A673 (cell line): ENCODE measurements at places on chromosomes 2 and 18. TPM values are rescaled to one million over a fixed set of nuclear protein-coding genes. Genes with fewer than 3 reads are reported as not detected.

SETBP1 gene
- 14.0 and 16.2 TPM in 2 replicates for total RNA-seq

C2orf78 gene
- not detected in 2 replicates for total RNA-seq

PROC gene
- total RNA-seq: 0.37 TPM in 1 of 2 replicates, not detected in the other

DNA sequence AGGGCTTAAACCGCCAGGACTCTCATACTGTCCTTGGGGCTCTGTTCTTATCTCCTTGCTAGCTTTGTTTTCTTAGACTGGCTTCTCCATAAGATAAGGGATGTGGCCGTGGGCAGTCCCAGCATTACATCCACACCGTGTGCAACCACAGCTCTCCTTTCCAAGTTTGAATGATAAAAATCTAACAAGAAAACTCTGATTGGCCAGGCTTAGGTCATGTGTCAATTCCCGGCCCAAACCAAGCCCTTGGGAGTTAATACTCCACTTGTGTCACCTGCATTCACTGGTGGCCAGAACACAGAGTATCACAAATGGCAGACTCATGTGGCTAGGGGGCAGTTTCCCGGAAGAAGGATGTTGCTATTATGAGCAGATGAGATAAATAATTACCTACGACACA lies 43.2 kb upstream of the KDM3A start:
- no peak for DNase-seq
- no peaks in the 10 kb centered on the region for H3K36me3 ChIP-seq
- no peaks in the 10 kb centered on the region for H3K27me3 ChIP-seq
- peaks cover 10% of the 10 kb centered on the region for H3K4me1 ChIP-seq
- H3K27ac ChIP-seq: no peak overlapping the region

- no peaks in the 10 kb centered on the region for H3K27me3 ChIP-seq
- no peak overlapping the region for H3K4me3 ChIP-seq
- H3K27ac ChIP-seq: peak overlapping the region; percentile 45
Observed at GRCh38 chr2:220663065-220663464, 909.0 kb downstream of the EPHA4 start.

GRCh38 chr2:119429225-119429981 lies 2.3 kb upstream of the TMEM37 start:
- no peaks in the 10 kb centered on the region for H3K27me3 ChIP-seq
- no peak overlapping the region for H3K4me3 ChIP-seq
- peak; percentile 72 for DNase-seq
- no peaks in the 10 kb centered on the region for H3K36me3 ChIP-seq
- H3K4me1 ChIP-seq: peaks cover 46% of the 10 kb centered on the region

DNA sequence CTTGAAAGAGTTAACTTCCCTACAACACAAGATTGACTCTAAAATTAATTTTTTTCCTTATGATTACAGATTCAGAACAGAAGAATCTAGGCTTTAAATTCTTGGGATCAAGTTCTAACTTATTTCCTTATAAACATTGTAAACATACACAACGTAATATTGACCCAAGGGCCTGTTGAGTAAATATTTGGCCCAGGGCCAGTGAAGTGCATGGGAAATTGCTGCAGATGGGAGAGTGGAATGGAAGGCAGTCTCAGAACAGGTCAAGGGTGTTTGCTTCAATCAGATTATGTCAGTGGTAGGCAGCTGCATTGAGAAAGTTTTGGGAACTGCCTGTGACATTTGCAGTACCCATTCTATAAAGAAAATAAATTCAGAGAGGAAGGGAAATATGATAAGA lies 137.6 kb downstream of the MYO1B start:
- DNase-seq: no peak
- H3K27me3 ChIP-seq: no peaks in the 10 kb centered on the region
- no peak overlapping the region for H3K27ac ChIP-seq
- no peak overlapping the region for H3K4me3 ChIP-seq

- H3K4me3 ChIP-seq: no peak overlapping the region
- H3K4me1 ChIP-seq: no peaks in the 10 kb centered on the region
- DNase-seq: no peak
- no peaks in the 10 kb centered on the region for H3K27me3 ChIP-seq
- no peaks in the 10 kb centered on the region for H3K36me3 ChIP-seq
Observed at GRCh38 chr2:29059624-29060023, 14.7 kb downstream of the PCARE start.

DNA sequence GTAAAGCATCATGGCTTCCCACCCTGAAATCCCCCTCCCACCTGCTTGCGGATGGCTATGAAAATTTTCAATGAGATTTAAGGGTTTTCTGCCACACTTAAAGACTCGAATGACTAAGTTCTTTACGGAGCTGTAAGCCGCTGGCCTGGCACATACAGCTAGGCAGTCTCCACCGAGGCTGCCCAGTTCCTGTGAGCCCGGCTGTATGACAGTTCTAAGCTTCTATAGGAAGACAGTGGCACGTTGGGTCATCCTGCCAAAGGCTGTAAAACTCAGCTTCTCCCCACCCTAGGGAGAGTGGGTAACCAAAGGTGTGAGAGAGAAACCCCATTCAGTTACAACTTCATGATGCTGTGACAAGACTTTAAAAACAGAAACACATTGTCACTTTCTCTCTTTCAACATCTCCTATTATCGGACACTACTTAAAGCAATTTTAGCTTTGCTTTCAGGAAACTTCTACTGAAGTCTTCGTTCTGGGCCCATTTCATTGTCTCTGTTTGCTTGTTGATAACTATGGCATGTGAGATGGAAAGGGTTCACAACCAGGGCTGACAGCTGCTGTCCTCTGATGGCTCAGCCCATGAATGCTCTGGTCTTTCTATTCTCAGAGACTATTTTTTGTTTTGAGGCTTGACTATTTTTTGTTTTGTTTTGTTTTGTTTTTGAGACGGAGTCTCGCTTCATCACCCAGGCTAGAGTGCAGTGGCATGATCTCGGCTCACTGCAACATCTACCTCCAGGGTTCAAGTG lies 7.1 kb downstream of the CASP8 start:
- no peaks in the 10 kb centered on the region for H3K27me3 ChIP-seq
- H3K4me3 ChIP-seq: no peak overlapping the region
- no peaks in the 10 kb centered on the region for H3K36me3 ChIP-seq

DNA sequence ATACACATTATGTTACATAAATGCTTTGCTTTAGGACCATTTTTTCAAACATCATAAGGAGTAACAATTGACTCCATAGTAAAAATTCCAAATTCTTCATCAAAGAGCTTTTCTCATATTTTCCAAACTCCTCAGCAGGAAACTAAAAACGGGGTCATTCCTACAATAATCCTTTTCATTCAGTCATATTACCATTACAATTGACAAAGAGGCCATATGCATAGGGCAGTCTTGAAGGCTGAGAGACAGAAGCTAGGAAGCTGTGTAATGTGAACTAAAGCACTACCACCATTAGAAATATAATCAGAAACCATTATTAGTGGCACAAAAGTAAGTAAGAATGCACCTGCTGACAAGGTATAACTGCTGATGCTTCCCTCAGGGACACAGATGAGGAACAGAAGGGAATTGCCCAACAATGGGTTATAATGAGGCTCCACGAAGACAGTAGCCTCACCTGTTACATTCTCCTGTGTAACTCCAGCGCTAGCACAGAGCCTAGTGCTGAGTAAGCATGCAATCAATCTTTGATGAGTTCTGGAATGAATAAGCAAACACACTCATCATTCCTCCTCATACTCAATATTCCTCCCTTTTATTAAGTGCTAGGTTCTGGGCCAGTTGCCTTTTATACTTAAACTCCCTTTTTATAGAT lies 942.3 kb downstream of the CPS1 start:
- H3K4me3 ChIP-seq: no peak overlapping the region
- no peaks in the 10 kb centered on the region for H3K36me3 ChIP-seq
- H3K27me3 ChIP-seq: no peaks in the 10 kb centered on the region
- no peak for DNase-seq
- no peak overlapping the region for H3K27ac ChIP-seq
- H3K4me1 ChIP-seq: no peaks in the 10 kb centered on the region

DNA sequence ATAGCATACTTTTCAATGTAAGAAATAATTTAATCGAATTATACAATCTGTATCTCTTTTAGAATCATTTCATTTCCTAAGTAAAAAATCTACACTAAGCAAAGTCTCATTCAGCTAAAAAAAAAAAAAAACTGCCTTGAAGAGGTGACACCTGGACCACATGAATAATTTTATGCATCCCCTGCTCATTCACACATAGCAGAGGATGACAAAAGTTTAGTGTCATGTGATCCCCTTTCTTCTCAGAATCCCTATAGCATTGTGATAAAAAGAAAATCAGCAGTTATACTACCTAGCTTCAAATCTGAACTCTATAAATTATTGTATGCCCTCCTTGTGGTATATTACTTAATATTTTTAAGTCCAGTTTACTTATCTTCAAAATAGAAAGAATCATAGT lies 603.8 kb downstream of the ERBB4 start:
- no peak for DNase-seq
- no peak overlapping the region for H3K4me3 ChIP-seq
- H3K27me3 ChIP-seq: no peaks in the 10 kb centered on the region
- no peaks in the 10 kb centered on the region for H3K36me3 ChIP-seq
- H3K4me1 ChIP-seq: peaks cover 21% of the 10 kb centered on the region
- H3K27ac ChIP-seq: no peak overlapping the region

- H3K27ac ChIP-seq: no peak overlapping the region
- H3K36me3 ChIP-seq: no peaks in the 10 kb centered on the region
- DNase-seq: no peak
- no peaks in the 10 kb centered on the region for H3K27me3 ChIP-seq
- no peak overlapping the region for H3K4me3 ChIP-seq
- no peaks in the 10 kb centered on the region for H3K4me1 ChIP-seq
Observed at GRCh38 chr2:110153416-110153815, 37.8 kb upstream of the MALL start.

SFTPB gene
- total RNA-seq: not detected in 2 replicates

DNA sequence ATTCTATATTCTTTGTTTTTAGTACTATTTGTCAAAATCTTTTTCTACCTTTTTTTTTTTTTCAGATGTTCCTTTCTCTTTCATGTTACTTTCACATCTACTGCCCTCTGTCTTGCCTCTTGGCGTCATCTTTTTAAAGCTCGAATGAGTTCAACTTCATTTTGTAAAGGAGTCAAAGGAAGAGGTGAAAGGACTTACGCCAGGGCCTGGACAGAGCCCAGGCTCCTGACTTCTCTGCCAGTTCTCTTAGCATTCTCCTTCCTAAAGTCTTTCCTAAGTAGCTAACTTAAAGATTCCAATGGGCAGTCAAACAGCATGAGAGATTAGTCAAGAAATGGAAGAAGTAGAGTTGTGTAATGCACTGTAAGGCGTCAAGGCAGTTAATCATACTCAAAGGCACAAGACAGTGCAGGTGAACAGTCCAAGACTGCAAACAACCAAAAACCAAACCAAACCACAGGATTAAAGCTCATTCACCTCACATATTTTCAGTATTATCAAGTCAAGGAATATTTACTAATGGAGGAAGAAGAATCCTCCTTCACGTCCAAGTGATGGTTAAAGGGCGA lies 301.7 kb downstream of the TCF4 start:
- H3K36me3 ChIP-seq: no peaks in the 10 kb centered on the region
- no peak for DNase-seq
- no peak overlapping the region for H3K4me3 ChIP-seq
- peaks cover 33% of the 10 kb centered on the region for H3K4me1 ChIP-seq

IL36B gene
- total RNA-seq: not detected in 2 replicates

DNA sequence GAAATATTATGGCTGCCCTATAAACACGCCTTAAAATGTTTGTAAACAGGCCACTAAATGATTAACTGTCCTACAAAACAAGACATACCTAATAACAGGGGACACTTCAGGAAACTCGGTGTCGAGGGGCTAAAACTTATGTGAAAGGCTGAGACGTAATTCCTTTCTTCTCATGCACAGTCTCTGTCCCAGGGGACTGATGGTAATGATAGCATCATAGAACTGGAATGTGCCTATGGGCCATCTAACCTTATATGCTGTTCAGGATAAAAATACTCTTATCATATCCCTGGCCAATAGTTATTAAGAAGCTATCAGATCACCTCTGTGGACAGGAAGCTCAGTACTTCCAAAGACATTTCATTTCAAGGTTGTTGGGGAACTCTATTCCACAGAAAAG lies 252.6 kb upstream of the RASGRP3 start:
- DNase-seq: peak; percentile 40
- no peaks in the 10 kb centered on the region for H3K4me1 ChIP-seq
- no peaks in the 10 kb centered on the region for H3K27me3 ChIP-seq
- no peak overlapping the region for H3K27ac ChIP-seq
- no peaks in the 10 kb centered on the region for H3K36me3 ChIP-seq
- no peak overlapping the region for H3K4me3 ChIP-seq

DNA sequence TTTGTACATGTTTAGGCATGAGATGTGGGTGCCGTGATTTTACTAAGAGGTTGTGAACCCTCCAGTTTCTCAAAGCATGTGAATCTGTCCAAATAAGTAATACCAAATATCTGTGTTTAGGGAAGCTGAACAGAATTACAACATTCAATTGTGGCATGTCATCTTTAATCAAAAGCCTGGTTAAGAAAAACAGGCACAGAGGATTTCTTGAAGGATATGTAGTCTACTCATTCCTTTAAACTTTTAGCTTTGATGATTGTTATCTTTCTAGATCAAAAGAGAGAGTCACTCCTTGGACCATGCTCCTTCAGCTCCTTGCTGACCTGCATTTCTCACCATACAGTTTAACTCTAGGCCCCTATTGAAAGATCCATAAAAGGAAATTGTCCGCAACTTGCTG lies 296.8 kb downstream of the STK39 start:
- DNase-seq: no peak
- no peaks in the 10 kb centered on the region for H3K36me3 ChIP-seq
- H3K4me1 ChIP-seq: no peaks in the 10 kb centered on the region

GRCh38 chr2:73104933-73105332 lies 7.8 kb downstream of the RAB11FIP5 start:
- no peak for DNase-seq
- H3K27me3 ChIP-seq: no peaks in the 10 kb centered on the region
- H3K4me3 ChIP-seq: no peak overlapping the region

DNA sequence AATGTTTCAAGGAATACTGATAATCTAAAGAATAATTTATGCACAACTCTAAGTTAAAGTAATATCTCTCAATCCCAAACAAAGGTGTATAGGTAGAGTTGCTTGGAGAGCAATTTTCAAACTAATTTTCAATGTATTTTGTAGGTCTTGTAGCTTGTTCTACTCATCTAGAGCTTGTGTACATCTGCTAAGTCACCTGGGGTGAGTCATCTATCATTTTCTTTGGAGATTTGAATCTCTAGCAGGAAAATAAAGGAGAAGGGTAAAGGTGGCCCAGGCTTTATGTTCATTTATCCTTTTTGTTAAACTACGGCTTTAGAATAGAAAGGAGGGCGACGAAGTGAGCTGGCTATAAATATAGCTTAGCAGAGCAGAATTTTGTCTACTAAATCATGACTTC lies 76.8 kb upstream of the THUMPD2 start:
- DNase-seq: no peak
- H3K27me3 ChIP-seq: no peaks in the 10 kb centered on the region
- H3K36me3 ChIP-seq: no peaks in the 10 kb centered on the region
- H3K27ac ChIP-seq: no peak overlapping the region

RASGRP3 gene
- total RNA-seq: 0.34 TPM in 1 of 2 replicates, not detected in the other
